C1 segment of cervical spinal cord (tissue), 14 donors: ENCODE measurements at places on chromosomes 12 and 14.

DNA sequence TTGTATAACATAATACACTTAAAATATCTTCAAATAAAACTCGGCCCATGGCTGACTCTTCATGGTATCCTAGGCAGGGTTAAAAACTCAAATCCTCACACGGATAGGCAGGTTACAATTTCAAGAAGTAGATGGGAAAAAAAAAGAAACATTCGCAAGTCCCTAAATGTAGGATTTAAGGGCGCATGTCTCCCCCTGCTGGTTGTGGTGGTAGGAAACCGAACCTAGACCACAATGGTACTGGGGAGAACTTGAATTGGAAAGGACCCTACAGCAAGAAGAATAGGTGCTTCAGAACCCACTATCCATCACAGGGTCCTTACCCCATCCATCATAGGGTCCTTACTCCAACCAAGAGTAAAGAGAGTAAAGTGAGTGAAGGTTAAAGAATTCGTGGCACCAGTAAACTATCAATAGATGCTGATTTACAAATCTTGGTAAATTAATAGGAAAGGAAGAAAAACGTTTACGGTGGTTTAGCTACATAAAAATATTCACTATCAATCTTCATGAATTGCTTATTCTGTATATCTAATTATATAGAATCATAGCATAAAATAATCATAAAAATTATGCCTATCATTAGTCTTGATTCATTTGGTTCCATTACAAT lies 3.3 kb upstream of the CIPC start:
- peak; percentile 11 for DNase-seq

DNA sequence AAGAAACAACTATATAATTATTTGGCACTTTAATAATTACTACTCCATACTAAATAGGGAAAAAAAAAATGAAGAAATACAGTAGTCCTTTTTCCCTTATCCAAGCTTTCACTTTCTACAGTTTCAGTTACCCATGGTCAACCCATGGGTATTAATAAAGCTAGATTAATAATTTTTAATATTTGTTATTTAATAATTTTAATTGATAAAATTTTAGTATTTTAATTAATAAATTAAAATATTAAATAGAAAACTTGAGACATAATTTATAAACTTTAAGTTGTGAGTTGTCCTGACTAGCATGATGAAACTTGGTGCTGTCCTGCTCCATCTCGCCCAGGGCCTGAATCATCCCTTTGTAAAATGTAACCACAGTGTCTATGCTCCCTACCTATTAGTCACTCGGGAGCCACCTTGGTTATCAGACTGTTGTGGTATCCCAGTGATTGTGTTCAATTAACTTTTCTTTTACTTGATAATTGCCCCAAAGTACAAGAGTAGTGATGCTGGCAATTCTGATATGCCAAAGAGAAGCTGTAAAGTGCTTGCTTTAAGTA lies 71.8 kb downstream of the PAWR start:
- no peak for DNase-seq

DNA sequence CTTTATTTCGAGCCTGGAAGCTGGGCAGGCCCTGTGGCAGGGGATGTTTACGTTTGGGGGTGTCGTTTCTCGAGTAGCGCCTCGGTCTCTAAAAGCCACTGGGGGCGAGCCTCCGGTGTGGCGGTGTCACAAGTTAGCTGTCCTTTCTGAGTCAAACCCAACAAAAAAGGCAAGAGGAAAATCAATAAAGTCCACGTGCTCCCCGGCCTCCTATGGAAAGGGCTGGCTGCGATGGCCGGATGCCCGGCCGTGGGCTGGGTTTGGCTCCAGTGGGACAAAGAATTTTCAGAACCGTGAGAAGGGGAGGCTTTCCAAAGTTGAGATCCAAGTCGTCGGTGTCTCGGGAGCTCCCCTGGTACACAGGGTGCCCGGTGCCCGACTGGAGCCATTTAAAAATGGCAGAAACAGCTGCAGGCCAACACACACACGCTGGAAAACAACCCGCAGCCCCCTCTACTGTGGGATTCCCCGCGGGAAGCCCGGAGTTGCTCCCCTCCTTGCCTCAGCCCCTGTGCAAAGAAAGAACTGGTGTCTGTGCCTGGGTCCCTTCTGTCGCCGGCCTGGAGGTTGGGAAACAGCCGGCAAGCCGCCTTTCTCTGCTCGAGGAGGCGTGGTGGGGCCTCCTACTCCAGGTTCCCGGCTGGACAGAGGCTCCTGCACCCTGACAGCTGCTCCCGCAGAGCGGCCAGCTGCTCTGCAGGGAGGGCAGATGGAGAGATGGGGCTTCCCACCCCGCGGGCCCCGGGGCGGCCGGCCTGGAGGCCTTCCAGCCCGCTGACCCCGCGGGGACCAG lies 1.9 kb downstream of the BCL7A start:
- peak; percentile 65 for DNase-seq

DNA sequence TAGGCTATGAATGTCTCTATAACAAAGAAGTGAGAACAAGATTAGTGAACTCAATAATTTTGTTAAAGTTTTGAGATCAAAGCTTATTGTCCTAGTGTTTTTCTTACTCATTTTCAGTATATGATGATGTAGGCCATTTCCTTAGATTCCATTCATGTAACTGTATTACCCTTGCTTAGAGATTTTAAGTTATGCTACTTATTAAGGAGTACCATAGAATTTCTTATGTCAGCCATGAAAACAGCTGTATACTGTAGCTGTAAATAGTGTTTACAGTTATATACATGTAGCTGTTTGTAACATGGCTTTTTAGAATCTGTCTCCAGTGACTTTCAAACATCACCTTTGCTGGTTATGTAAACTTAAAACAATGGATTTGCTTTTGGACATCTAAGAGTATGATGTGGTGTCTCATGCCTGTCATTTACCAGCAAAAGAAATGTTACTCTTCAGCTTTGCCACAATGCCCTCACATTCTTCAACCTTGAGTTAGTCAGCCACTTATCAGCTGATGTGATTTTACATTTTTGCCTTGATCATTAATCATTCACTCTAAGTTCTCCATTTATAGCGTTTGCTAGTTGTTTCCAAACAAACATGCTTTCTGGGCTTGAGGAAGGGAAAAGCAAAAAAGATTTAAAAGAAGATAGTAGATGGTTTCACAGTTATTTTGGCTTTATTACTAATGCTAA lies 55.5 kb downstream of the SLC16A7 start:
- DNase-seq = no peak

GRCh38 chr14:52596861-52597260 lies 44.2 kb downstream of the GPR137C start:
- DNase-seq = no peak

DNA sequence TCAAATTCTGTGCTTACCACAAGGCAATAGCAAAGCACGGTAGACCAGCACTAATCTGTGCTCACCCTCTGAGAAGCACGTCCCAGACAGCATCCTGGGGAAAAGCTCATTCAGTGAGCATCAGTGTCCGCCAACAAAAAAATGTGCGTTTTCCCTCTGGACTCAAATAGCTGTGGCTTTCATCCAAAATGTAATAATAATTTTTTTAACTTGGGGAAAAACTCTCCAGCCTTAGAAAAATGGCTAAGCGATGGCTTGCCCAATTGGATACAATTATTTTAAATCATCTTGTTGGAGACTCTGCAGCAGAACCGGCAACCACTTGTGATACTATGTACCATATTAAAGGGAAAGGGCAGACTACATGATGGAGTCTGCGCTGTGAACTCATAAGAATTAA lies 1.1 kb upstream of the KRT77 start:
- DNase-seq = no peak

DNA sequence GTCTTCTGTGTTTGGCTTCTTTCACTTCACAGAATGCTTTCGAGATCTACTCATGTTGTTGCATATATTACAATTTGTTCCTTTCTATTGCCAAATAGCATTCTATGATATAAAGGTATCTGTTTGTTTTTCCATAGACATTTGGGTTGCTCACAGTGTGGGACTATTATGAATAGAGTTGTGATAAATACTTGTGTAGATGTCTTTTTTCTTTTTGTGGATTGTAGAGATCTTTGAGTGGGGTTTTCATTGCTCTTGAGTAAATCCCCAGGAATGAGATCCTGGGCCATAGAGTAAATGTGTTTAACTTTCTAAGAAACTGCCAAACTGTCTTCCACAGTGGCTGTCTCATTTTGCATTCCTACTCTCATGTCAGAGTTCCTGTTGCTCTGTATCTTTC lies 24.9 kb upstream of the CEBPE start:
- no peak for DNase-seq

- DNase-seq = no peak
These were observed 67.4 kb downstream of the PHLDA1 start for GRCh38 chr12:75964150-75964549.

GRCh38 chr14:72033365-72033764 lies 101.1 kb downstream of the RGS6 start:
- no peak for DNase-seq

DNA sequence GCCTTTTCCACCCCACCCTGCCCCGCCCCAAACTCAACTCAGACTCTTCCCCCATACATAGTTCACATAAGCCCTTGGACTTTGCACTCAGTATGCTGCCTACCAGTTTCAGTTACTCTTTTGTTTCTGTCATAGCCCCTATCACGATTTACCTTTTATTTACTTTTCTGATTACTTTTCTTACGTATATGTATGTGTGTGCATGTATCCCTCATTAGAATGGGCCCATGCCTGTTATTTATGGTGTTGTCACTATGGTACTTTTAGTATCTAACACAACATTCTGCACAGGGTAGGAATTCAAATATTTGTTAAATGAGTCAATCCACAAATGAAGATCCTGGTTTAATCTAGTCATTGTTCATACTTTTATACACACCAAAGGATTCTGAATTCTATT lies 16.5 kb upstream of the LUM start:
- DNase-seq = no peak

DNA sequence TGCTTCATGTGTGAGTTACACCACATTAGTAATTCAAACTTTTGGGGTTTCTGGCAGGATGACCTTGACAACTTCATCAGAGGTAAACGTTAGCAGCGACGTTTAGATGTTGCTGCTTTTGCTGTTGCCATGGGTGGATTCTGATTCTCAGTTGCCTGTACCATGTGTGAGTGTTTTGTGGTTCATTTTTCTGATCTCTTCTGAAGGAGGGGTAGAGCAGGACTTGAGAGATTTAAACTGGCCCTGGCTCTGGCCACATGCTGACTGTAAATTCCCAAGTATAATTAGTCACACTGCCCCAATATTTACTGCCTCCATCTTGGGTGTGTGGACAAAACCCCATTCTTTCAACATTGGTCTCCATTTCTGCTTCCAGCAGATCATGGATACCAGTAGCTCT lies 110.4 kb downstream of the ETV6 start:
- DNase-seq = no peak

DNA sequence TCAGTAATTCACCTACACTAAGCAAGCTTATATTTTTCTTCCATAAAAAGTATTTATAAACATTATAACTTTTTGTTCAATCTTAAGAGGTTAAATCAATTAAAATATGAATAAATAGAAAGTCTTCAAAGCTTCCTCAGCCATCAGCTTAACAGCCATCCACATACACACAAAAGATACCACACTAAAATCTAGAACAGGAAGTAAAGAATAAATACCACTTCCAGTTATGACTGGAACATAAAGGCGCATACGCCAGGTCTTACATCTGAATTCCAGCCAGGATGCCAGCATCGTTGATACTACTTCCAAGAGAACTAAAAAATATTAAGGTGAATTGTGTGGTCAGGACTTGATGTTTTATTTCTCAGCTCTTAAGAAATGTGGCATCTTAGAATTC lies 17.0 kb downstream of the SIX1 start:
- no peak for DNase-seq
